Fibroblast of villous mesenchyme (primary cell): ENCODE measurements at places on chromosomes 6 and 20. TPM values are rescaled to one million over a fixed set of nuclear protein-coding genes. Genes with fewer than 3 reads are reported as not detected.

PPP1R3G gene
- 1.3 and 2.6 TPM in 2 replicates for total RNA-seq

DNA sequence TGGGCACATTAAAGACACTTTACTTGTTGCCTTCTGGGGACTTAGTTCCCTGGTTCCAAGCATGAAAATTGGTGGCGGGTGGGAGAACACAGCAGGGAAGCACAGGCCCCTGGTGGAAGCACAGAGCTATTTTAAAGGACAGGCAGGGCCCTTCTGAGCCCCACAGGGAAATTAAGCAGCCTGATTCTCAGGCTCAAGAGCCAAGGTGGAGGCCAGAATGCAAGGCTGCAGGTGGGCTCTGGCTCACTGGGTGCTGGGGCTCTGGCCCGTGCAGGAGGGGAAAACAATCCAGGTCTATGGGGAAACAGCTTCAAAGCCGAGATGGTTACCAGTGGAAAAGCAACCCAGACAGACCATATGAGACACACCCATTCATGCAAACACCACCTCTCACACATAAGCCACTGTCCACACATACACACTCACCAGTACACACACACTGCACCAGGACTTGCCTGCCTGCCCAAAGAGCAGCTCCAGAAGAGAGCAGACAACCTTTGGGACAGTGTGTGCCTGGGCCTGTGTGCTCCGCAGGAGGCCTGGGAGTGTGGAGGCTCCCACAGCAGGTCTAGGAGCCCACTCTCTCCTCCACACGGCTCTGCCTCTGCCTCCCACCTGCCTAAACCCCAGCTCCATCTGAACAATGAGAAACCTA is 30.6 kb downstream of the TFEB start:
- DNase-seq, result no peak

GRCh38 chr20:33490023-33490933 is at the start of gene CBFA2T2:
Gene CBFA2T2, plus strand, starts transcription at chr20:33490096. Its CDS starts 172 bp downstream, at chr20:33490268.
- DNase-seq, result peak; percentile 71

DNA sequence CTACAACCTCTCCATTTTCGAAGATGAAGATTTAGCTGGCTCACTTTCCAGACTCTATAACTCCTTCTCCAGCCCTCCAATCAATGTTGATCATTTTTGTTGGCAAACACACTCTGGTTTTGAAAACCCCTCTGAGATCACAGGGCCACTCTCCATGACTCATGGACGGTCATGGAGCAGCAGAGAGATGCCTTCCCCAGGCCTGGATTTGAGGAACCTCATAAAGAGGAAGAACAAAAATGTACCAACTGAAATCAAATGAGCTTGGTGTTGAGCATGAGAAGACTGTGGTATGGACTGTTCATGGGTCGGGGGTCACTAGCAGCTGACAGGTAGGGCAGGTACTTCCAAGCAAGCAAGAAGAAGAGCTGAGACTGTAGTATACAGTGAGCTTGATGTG is 112.8 kb upstream of the INSM1 start:
- no peak for DNase-seq

GRCh38 chr6:81166770-81167169 is 585.7 kb downstream of the TENT5A start:
- peak; percentile 46 for DNase-seq

- DNase-seq, result no peak
Measured at GRCh38 chr6:157452096-157452495, 71.1 kb downstream of the ZDHHC14 start.
